Right ventricle myocardium inferior (tissue), 1 donor: ENCODE measurements at places on chromosomes 7 and 10. TPM values are rescaled to one million over a fixed set of nuclear protein-coding genes. Genes with fewer than 3 reads are reported as not detected.

DNA sequence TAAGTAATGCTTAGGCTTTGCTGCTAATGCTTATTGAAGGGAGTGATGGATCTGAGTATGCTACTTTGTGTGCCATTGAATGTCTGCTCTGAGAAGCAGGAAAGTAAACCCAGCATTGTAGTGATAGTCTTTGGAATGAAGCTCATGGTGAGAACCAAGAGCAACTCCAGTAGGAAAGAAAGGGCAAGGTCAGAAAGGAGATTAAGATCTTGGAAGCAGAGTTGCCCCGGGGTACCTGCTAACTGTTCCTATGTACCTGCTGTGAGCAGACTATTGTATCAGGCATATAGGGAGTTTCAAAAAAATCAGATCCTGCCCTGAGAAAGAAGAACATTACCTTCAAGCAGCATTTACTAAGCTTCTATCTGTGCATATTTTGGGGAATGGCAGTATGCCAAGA, 54.5 kb upstream of the AASS start:
- DNase-seq = no peak

- peak; percentile 37 for DNase-seq
Measured at GRCh38 chr10:132488231-132488821, 49.3 kb upstream of the INPP5A start.

DNA sequence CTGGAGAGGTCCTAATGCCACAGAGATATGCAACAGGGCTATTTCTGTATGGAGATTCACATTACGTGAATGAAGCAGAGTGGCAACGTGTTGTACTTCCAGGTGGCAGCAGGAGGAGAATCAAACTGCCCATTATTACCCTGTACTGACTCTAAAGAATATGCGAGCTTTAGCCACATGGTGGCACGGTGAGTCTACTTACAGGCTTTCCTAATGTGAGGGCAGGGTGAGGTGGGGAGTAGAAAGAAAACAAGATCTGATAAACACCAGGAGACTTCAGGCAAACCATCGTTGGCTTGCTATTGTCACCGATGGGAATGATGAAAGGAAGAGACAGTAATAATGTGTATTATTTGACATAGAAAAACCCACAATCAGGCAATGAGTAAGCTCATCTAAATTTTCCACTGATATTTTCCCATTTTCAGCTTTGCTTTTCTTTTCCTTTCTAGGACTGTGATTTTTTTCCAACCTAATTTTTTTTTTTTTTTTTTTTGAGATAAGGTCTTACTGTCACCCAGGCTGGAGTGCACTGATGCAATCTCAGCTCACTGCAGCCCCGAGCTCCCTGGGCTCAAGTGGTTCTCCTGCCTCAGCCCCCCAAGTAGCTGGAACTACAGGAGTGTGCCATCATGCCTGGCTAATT, 164.3 kb downstream of the BTAF1 start:
- DNase-seq = no peak

- no peak for DNase-seq
Measured at GRCh38 chr10:75782463-75783248, 351.2 kb downstream of the LRMDA start.

DNA sequence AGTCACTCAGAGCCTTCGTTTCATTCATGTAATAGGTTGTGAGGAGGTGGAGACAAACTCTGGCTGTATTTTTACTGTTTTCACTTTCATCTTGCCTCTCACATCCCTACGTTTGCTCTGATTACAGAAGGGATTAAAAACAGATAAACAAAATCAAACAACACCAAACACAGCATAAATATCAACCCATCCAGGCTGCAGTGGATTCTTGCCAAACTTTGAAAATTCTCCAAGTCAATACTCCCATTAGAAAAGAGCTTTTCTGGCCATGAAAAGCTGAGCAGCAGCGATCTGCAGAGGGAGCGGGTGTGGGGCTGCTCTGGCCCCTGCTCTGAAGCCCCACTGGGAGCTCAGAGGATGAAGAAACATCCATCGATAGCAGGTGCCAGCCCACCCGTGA, 283.2 kb downstream of the WDR37 start:
- no peak for DNase-seq

- DNase-seq = no peak
Measured at GRCh38 chr10:117535298-117536071, 7.1 kb upstream of the EMX2 start.

GRCh38 chr7:13240349-13240748, 552.9 kb downstream of the ARL4A start:
- DNase-seq = no peak

Gene SAP25
- 0.84 TPM for total RNA-seq

Gene VWC2
- total RNA-seq = 8.0 TPM

Gene ZPBP
- not detected for total RNA-seq
